ENCODE measurements at places on chromosomes 13 and 19.

DNA sequence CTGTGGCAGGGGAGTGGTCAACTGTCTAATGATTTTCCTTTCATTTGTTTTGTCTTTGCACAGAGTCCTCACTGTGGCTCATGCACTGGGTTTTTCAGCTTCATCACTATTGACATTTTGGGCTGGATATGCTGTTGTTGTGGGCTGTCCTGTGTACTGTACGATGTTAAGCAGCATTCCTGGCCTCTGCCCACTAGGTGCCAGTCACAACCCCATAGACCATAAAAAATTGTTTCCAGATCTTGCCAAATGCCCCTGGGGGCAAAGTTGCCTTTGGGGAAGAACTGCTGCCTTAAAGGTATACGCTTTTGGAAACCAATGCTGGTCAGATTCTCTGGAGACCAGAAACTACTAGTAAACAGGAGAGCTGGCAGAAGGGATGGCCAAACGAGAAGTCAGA lies 310.4 kb downstream of the SPRY2 start:
- no peak for DNase-seq

GRCh38 chr13:49681842-49682435 lies 9.3 kb downstream of the EBPL start:
- no peak for DNase-seq

- no peak for DNase-seq
Measured at GRCh38 chr13:75458696-75459422, 23.1 kb downstream of the TBC1D4 start.

GRCh38 chr19:10593820-10594637 lies 6.9 kb upstream of the AP1M2 start:
- no peak for DNase-seq

DNA sequence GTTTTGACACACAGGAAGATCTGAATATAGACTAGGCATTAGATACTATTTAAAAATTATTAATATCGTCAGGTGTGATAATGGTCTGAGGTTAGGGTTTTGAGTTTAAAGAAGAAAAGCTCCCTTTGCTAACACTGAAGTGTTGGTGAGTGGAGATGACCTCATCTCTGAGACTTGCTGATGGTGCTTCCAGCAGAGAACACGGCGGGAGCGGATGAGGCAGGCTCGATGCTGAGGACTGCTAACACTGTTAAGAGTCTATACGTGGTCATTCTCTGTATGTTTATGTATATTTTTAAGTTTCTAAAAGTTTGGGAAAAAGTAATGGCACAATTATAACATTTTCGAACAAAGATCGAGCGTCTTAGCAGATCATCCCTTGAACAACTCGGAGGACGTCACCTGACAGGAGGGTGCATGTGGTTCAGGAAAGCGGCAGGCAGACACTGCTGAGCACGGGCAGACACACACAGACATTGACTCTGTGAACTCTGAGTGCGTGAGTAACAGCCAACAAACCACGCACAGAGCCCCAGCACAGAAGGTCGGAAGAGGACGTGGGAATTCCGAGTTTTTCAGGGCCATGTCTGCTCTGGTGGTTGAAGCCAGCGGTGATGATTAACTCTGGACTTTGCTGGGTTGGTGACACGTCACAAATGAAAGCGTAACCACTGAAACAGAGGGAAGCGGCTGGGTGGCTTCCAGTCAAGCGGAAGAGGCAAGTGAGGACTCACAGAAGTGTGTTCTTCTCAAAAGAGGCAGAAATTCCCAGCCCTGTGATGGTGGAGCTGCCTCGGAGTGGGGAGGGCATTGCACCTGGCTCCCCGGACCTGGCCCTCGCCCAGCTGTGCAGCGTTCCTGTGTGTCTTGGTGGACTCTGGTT lies 91.9 kb upstream of the TEX29 start:
- DNase-seq: no peak

GRCh38 chr13:94369972-94370436 lies 109.5 kb downstream of the DCT start:
- DNase-seq: no peak

GRCh38 chr13:80151016-80151415 lies 189.9 kb downstream of the SPRY2 start:
- DNase-seq: no peak

- no peak for DNase-seq
Measured at GRCh38 chr19:19109601-19110000, 28.7 kb downstream of the TMEM161A start.
